HuH-7.5 (cell line): ENCODE measurements at places on chromosomes 2 and 18.
A peak's percentile ranks its signal among the peaks of the same experiment; 100 is the strongest.

DNA sequence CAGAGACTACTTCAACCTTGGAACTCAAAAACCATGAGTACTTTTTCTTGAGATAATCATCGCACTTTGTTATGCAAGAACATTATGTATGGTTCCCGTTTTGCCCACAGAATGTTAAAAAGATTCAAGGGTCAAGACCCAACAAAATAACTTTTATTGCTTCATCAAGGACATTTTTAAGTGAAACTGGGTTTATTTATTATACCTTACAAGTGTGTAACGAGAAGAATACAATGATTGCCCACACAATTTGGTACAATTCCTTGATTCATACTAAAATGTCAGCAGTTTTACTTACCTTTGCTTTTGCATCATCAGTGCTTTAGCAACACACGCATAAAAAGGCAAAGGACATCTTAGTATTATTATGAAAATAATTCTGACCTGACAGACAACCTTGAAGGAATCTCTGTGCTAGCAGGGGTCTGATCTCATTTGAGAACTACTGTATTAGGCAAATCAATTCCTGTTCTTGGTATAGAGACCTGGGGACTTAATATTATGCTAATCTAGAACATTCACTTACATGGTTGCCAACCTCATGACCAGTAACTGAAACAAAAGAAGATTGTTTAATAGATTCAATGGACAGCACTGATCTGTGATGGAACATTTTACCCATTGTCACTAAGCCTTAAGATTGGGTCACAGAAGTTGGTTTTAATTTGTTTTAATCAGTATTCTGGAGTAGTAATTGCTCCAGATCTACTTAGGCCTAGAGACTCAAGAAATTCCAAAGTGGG lies 16.2 kb downstream of the CCDC88A start:
- no peak for DNase-seq

DNA sequence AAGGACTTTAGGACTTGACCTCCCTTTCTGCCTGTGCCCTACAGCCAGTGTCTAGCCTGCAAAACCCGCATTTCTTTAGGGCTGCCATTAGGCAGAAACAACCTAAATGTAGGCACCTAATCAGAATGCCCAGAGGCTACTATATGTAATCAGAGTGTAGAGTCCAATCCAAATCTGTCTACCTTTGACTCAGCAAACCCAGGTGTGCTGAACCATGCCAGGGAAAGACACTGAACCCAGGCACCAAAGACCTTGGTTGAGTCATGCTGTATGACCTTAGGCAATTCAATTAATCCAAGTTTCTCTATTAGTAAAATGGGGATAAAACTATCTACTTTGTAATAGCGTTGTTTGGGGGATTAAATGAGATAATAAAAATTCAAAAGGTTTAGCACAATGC lies 20.7 kb downstream of the CAPN14 start:
- DNase-seq: no peak

GRCh38 chr2:39838589-39838988 lies 59.5 kb upstream of the THUMPD2 start:
- DNase-seq: no peak

DNA sequence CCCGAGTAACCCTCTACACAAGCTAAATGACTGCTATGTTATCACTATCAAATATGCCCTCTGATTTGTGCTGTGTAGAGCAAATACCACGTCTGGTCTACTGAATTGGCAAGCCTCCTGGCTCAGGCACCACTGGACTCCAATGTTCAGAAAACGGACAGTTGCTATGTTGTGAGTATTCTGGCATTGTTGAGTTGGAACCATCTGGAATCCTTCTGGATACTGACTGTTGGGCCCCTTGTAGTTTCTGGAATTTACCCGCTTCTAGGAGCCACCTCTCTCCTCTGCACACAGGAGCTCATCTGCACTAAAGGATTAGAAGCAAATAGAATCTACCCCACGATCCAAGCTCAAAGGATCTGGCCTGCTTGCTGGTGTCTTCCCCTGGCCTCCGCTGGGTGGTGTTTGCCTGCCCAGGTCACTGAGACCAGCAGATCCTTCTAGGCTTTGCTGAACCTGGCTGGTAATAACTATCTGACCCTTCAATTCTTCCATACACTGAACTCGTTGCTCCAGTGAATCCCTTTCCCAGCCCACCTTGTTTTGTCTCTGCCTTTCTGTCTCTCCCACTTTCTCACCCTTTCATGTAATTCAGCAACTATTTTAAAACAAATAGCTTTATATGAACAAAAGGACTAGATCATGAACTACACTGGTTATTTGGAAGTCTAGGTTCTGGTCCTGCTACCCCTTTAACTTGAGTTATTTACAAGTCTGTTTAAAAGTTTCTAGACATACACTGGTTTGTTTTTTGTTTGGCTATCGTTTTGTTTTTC lies 2.1 kb upstream of the HAAO start:
- peak; percentile 79 for DNase-seq

DNA sequence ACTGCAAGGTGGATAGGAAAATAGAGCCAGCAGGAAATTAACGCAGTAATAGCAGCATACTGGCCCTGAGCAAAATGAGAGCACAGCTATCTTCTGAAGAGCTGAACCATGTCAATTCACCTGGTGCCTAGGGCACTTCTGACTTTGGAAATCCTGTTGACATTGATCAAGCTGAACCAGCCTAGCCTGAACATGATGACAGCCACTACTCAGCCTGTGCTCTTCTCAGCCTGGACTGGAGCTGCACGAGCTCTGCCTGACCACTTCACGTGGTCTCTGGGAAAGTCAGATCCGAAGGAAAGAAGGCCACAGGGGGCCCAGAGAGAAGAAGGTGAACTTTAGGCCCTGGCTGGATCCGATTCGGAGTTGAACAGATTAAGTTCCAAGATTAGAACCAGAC lies 421.9 kb downstream of the LPIN1 start:
- DNase-seq: no peak

- no peak for DNase-seq
Observed at GRCh38 chr18:55494899-55495298, 93.1 kb downstream of the TCF4 start.

- DNase-seq: no peak
Observed at GRCh38 chr2:104562537-104562936, 291.4 kb upstream of the POU3F3 start.

DNA sequence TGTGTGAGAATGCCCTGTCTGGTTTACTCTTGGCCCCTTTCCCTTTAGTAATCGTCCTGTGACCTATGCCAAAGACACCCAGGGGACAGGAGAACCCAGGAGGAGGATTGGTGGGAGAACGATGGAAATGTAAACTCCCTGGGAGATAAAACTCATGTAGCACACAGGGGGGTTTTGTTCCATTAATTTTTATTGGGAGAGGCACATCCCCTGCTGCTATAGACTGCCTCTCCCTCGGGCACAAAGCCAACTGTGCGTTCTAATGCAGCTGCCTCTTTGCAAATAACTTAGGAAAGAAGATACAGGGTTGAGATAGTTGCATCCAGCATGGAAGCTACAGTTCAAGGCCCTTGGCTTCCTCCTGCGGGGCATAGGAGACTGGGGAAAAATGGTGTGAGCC lies 489.6 kb downstream of the SLC4A3 start:
- no peak for DNase-seq

DNA sequence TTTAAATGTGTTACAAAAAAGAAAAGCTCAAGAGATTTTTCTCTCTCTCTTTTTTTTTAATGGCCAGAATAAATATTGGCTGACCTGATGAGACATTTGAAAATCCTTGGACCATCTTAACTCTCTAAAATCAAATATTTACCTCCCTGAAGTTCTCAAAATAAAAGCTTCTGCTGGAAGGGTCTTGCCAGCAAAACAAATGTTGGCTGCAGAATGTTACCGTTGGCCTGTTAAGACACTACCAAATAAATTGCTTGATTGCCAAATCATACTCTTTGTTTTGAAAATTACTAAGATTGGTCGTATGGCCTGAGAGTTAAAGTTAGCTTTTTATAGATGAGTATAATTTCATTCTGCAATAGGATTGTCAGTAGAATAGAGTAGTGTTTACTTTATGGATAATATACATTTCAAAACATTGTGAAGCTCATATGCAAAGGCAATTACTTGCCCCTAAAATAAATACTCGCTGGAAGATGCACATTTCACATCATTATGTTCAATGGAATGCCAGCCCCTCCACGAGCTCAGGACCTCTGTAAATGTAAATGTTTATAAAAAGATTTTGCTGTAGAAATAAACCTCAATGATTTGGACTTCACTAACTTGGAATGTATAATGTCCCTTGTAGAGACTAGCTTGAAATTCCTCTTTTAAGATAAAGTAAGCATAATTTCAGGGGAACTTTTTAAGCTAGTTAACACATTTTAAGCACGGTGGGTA lies 193.4 kb downstream of the SOX11 start:
- DNase-seq: no peak

- no peak for DNase-seq
Observed at GRCh38 chr18:10455726-10456453, 1.5 kb downstream of the APCDD1 start.

DNA sequence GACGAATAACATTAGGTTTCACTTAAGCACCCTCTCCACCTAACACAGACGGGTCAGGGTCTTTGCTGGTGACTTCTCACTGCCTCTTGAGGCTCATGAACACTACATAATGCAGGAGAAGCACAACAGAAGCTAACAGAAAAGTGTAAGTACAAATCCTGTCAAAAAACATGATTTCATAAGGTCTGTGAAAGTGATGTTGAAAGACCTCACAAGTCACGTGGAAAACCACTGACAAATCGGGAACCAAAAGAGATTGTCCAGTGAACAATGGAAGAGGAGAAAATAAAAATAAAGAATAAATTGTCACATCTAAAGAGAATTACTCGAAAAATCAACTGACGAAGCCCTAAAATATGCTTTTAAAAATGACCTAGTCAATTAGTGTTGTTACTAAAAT lies 14.0 kb downstream of the PSD4 start:
- no peak for DNase-seq

DNA sequence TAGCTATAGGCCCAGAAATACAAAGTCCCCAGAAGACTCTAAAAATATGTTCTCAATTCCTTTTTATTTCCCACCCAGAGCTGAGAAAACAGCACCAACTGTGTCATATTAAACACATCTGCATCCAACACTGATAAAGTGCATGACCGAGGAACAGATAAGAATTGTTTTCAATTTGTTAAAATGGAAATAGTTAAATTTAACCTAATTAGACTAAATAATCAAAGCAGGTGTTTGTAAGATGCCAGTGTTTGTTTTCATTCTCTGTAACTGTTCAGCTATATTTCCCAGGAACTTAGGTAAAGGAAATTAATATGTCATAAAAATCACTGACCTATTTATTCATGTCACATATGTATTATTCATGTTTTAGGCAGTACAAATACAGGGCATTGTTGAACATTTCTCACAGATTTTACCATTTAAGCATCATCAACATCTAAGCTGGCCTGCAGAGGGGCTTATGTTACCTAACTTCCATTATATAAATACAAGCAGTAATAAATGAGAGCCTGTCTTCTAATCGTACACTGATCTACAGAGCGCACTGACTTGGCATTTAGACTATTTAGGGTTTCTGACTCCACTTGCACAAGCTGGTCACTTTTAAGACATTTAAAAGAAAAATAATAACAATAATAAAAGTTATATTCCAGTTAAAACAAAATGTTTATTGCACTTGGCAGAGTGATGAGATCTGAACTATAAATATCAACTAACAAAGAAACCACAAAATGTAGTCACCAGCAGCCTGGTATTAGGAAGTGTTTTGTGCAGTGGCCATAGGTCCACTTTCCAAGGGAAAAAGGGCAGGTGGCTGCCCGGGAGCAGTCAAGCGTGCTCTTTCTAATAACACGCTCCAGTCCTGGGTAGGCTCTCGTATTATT lies 86.6 kb upstream of the ZFP36L2 start:
- DNase-seq: no peak

- DNase-seq: no peak
Observed at GRCh38 chr2:47070920-47071824, 83.9 kb downstream of the STPG4 start.

GRCh38 chr2:106113361-106113966 lies 80.6 kb downstream of the UXS1 start:
- DNase-seq: no peak

- no peak for DNase-seq
Observed at GRCh38 chr2:105882920-105883435, 138.3 kb downstream of the NCK2 start.

- DNase-seq: no peak
Observed at GRCh38 chr18:56139792-56140254, 498.6 kb downstream of the TXNL1 start.

- DNase-seq: no peak
Observed at GRCh38 chr2:17226941-17227490, 291.2 kb downstream of the RAD51AP2 start.

GRCh38 chr2:159456500-159457426 lies 159.6 kb downstream of the BAZ2B start:
- no peak for DNase-seq

DNA sequence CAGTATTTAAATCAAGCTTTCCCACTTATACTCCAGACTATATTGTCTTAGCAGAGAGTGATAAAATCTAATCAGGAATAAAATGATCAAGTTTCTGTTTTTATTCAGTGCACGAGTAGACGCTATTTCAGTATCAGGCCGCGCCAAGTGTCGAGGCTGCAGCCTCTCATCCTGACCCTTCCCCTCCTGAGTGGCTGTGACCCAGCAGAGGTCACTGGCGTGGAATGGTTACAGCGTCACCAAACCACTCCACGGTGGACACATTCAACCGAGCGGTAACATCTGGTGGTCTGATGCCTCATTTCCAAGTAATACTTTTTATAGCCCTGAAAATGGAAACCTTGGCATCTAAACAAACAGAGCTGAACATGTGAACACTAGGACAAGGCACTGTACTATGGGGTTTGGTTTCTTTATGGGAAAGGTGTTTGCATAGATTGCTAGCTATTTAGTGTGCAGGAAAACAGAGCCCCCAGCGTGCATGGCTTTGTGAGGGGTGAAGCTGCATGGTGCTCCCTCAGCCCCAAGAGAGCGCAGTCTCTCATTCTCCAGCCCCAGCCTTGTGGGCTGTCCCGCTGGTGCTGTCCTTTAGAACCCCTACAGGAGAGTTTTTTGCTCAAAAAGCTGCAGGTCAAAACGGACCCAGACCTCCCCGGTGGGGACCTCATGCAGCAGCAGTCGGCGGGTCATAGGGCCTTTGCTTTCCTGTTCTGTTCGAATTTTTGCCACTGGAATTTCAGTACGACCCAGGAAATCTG lies 28.4 kb downstream of the FAM228A start:
- DNase-seq: no peak

GRCh38 chr2:224570328-224570993 lies 14.7 kb downstream of the CUL3 start:
- no peak for DNase-seq

DNA sequence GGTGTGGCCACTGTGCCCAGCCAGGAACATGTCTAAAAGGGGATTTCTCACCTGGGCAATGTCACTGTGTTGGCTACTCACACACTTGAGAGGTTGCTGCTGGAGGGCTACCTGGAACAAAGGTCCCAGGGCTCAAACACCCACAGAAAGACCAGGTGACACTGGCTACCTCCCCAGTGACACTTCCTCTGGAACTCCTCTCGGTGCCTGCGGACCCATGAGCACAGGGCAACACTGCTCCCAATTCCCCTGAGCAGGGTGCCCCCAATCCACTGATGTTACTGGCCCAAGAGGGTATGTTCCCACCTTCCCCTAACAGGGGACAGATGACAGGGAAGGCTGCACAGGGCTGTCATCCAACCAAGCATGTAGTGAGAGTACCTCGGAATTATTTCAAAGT lies 5.8 kb downstream of the NPPC start:
- DNase-seq: no peak
